ENCODE measurements at places on chromosomes 2 and 18.
A peak's percentile ranks its signal among the peaks of the same experiment; 100 is the strongest.

DNA sequence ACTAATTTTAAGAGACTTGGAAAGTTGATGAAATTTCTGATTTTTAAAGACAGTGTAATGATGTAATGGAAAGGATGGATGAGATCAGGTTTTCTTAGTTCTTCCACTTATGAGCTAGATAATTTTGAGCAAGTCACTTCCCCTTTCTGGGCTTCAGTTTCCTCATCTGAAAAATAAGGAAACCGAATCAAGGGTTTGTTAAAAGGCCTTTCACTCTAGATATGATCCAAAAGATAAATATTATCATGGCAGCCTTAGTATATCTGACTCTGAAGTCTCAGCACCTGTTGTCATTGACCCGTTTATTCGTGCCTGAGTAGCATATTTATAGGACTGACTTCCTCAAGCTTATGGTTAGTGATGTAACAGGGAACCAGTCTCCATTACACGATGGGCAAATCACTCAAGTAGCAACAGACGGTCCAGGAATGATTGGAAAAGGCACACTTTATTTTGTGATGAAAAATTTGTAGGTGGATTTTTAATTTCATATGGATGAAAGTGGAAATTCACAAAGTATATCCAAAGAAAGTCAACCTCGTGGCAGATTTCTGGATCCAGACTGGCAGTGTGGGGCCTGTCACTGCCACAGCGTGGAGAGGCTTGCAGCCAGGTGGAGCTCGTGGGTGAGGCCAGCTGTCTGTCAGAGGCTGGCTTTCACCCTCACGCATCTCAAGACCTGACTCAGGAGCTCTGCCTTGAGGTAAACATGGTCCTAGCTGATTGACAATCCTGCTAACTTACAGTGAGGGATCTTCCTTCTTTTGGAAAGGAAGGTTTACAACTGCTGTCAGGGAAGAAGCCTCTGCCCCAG lies 137.9 kb upstream of the CXCR4 start:
- DNase-seq: no peak

- no peak for DNase-seq
Observed at GRCh38 chr2:128721096-128721495, 402.4 kb upstream of the HS6ST1 start.

GRCh38 chr2:190159453-190159852 lies 96.9 kb upstream of the MSTN start:
- DNase-seq: no peak

GRCh38 chr2:215793747-215794595 lies 219.4 kb downstream of the MREG start:
- DNase-seq: no peak

- DNase-seq: no peak
Observed at GRCh38 chr2:16386431-16386830, 279.2 kb downstream of the CYRIA start.

- DNase-seq: no peak
Observed at GRCh38 chr2:234816491-234816890, 135.3 kb upstream of the SH3BP4 start.

- DNase-seq: no peak
Observed at GRCh38 chr2:55048508-55049042, 1.7 kb downstream of the RTN4 start.

GRCh38 chr2:240722796-240723735 lies 31.4 kb downstream of the AQP12A start:
- no peak for DNase-seq

DNA sequence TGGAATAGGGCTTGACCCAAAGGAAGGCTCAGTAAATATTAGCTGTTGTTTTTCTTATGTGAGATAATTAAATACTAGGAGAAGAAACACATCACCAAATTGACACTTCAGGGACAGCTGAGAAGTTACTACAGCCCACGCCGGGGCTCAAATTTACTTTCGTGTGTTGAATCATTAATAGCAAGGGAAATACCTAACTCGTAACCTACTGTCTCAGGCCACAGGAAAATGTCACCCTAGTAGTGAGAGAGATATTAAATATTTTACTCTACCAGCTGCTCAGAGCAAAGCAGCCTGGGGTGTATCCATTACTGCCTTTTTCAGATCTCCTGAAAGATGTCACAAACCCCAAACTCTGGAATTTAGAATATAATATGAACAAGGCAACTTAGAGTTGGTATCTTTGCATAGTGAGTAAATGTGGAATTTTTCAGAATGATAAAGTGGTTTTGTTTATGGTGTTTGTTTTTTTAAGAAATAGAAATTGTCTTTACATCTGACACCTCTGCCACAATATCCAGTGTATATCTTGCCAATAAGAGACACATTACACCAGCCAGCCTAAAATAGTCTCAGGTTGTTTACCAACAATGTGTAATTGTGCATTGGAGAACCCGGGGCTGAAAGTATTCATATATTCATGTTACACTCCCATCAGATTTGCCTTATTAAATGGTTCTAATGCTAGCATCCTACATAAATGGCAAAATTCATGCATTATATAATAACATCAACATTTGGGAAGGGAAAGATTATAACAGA lies 48.4 kb downstream of the ATP8B1 start:
- DNase-seq: no peak

DNA sequence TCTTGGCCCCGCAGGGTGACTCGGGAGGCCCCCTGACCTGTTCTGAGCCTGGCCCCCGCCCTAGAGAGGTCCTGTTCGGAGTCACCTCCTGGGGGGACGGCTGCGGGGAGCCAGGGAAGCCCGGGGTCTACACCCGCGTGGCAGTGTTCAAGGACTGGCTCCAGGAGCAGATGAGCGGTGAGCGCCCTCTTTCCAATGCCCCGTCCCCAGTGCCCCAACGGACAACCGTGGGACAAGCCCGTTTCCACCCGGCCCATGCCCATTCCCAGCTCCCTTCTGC lies 2.6 kb upstream of the CHRND start:
- DNase-seq: no peak

DNA sequence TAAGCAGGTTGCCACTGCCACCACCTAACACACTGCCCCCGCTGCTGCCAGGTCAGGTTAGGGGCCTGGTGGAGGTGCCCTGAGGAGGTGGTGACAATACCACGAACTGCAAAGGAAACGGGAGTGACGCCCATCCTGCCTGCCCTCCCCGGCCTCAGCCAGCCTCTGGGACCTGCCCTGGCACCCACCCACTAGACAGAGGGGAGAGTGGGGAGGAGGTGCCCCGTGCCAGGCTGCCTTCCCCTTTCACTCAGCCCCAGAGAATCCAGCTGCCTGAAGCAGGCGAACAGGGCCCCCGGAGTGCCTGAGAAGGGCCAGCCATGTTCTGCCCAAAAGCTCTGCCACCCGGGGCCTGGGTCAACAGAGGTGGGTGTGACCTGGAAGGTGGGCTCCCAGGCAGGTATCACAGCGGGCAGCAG lies 44.5 kb upstream of the FOSL2 start:
- no peak for DNase-seq

DNA sequence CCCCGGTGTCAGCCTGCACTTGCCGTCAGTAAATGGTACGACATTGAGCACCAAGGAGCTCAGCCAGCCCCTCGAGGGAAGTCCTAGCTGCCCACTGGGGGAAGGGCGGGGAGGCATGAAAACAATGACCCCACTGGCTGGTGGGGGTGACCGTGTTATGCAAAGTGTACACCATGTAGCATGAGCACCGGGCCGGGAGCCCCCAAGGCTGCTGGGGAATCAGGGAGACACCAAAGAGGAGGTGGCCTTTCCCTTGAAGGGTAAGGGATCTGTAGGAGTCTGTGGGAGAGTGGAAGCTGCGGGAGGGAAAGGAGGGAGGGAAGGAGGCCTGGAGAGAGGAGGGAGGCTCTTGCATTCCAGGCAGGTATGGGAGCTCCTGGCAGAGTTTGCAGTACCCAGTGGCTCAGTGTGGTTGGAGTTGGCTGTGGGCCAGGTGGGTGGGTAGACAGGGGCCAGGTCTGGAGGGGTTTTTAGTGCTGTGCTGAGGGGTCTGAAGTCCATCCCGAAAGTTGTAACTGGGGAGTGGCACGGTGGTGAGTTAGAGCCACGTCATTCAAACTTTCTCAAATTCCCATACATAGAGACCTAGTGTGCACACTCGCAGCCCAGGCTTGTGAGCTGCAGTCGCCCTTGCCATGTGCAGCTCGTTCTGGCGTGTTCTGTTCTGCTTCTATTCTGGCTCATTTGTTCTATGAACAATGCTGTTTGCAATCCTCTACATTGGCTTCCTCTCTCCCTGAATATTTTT lies 22.4 kb downstream of the RRM2 start:
- DNase-seq: no peak

DNA sequence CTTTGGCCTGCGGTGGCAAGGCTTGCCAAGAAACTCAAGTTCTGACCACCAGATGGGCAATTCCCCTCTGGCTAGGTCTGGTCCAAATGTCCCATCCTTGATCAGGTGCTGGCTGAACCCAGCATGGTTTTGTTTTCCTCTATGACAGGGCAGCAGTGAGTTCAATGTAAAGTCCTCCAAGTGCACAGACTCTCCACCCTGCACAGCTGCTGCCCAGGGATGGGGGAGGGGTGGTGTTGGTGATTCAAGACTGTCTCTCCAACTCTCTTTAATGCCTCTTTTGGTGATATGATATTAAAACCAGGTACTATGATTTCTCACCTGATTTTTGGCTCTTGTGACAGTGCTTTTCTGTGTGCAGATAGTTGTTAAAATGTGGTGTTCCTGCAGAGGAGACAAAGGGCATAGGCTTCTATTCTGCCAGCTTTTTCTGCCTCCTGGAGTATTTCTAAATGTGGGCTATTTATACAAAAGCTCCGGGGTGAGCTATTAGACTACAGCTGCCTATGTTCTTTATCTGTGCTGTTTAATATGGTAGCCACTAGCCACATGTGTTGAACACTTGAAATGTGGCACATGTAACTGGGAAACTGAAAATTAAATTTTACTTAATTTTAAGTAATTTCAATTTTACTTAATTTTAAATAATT lies 64.0 kb upstream of the STK39 start:
- no peak for DNase-seq

DNA sequence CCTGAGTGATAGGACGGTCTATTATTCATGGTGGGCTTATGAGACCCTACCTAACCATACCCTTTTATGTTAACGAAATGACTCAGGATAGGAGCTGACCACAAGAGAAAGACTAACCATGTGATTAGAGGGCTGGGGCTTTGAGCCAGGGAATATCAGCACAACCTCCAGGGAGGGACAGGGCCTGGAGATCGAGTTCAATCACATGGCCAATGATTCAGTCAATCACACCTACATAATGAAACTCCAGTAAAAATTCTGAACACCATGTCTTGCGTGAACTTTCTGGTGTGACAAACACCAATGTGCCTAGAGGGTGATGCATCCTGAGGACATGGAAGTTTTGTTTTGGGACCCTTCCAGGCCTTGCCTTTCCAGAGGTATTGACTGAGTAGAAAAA lies 2.2 kb upstream of the TEX51 start:
- no peak for DNase-seq

- no peak for DNase-seq
Observed at GRCh38 chr2:214412679-214413078, 1.8 kb downstream of the VWC2L start.

- DNase-seq: no peak
Observed at GRCh38 chr2:170361090-170361936, 183.4 kb downstream of the MYO3B start.

DNA sequence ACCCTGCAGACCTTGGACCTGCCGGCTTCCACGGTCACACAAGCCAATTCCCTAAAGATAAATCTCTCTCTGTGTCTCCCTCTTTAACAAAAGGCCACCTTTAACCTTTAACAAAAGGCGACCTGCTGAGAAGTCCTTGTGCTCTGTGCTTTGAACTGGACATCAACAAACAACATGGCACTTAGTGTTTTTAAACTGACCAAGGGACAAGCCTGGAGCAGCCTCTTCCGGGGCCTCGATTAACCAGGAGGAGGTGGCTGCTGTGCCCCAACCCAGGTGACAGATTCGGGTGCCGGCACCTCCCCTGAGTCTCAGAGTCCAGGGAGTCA lies 135.3 kb downstream of the RTP5 start:
- no peak for DNase-seq

- no peak for DNase-seq
Observed at GRCh38 chr18:26971409-26971808, 105.9 kb upstream of the AQP4 start.

DNA sequence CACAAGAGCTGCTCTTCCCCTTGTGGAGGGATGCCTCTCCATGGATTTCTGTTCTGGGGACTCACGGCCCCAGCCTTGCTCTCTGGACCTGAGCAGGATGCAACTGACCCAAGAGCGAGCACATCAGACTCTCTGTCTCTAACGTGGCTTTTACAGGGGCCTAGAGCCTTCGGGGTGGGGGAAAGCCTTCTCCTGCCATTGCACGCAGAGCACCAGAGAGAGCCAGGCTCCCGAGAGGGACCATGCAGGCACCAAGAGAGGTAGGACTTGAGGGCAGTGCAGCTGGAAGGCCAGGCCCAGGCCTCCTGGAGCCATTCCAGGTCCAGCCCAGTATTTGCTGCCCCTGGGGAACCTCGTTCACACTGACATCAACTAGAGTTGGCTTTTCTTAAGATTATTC lies 475.6 kb upstream of the MYT1L start:
- DNase-seq: no peak

DNA sequence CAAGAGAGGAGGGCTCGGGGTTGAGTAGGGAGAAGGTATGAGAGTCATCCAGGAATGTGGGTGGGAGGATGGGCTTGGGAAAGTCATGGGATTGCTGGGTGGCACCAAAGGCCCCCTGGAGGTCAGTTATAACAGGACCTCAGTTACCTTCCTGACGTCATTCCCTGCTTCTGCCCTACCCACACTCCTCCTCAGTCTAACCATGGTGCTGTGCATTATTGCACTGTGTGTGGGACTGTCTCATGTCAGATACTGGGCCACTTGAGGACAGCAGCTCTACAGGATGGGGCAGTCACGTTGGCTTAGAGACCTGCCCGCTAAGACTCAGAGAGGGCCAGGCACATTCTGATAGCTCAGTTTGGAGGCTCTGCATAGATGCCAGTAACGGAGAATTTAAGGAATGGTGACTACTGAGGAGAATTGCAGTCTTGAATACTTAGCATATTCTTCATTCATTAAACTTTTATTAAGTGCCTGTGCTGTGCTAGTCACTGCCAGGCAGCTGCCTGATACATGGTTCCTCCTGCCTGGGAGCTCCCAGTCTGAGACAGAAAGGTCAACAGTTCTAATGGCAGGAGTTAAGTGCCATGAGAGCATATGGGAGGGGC lies 90.5 kb downstream of the LAMA3 start:
- no peak for DNase-seq

DNA sequence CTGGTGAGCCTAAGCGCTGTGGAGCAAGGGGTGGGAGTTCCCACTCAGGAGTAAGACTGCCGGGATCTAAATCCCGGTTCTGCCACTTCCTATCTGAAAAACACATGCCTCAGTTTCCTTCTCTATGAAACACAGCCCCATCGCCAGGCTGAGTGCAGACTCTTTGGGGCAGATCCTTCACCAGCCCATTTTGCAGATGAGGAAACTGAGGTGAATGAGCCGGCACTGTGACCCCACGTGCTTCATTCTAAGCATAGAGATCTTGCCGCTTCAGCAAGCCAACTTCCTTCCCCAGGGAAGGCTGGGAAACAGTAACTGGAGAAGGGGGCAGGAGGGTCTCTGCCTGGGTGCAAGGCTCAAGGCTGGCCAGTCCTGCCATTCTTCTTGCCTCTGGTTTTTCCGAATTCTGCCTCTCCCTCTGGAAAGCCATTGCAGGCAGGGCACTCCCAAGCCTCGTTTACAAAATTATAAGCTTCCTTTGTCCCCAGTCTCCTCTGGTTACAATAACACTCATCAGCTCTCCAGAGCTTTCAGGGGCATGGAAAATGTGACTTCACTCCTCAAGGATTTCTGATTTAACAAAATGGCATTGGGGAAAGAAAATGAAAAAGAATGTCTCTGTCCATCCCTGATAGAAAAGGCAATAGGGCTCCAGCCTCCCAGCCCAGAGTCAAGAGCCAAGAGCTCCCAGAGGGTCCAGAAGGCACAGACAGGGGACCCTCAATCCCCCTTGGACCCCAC lies 249.2 kb downstream of the TNS1 start:
- DNase-seq: no peak

GRCh38 chr2:29817801-29818680 lies 103.3 kb downstream of the ALK start:
- peak; percentile 80 for DNase-seq

Data from dorsolateral prefrontal cortex (tissue), 122 donors.